Endothelial cell of umbilical vein (primary cell): ENCODE measurements at places on chromosomes 1 and 21. TPM values are rescaled to one million over a fixed set of nuclear protein-coding genes. Genes with fewer than 3 reads are reported as not detected.
A peak's percentile ranks its signal among the peaks of the same experiment; 100 is the strongest.

DNA sequence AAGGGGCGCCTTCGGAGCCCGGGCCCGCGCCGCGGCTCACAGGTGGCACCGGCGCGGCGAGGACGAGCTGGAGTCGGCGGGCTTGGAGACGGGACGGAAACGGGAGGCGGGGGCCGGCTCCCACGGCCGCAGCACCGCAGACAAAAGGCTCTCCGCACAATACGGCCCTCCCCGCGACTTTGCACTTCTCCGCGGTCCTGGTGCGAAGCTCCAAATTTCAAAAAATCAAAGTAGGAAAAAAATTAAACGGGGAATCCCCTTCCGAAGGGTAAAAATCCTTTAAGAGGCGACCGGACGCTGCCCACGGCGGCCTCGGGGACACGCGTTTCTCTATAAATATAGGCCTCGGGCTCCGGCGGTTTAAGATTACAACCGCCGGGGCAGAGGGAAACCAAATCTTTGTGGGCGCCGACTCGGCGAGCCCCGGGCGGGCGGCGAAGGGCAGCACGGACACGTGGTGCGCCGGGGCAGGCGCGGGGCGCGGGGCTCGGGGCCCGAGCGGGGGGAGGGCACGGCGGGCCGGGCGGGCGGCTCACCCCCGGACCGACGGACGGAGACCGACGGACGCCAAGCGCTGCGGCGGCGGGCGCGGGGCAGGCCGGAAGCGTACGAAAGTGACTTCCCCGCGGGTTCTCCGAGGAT lies 453 bp downstream of the PABPC4 start:
- peak overlapping the region; percentile 74 for H3K4me3 ChIP-seq
- DNase-seq, result peak; percentile 26
- peaks cover 27% of the 10 kb centered on the region for H3K4me1 ChIP-seq
- peak overlapping the region; percentile 67 for H3K27ac ChIP-seq

DNA sequence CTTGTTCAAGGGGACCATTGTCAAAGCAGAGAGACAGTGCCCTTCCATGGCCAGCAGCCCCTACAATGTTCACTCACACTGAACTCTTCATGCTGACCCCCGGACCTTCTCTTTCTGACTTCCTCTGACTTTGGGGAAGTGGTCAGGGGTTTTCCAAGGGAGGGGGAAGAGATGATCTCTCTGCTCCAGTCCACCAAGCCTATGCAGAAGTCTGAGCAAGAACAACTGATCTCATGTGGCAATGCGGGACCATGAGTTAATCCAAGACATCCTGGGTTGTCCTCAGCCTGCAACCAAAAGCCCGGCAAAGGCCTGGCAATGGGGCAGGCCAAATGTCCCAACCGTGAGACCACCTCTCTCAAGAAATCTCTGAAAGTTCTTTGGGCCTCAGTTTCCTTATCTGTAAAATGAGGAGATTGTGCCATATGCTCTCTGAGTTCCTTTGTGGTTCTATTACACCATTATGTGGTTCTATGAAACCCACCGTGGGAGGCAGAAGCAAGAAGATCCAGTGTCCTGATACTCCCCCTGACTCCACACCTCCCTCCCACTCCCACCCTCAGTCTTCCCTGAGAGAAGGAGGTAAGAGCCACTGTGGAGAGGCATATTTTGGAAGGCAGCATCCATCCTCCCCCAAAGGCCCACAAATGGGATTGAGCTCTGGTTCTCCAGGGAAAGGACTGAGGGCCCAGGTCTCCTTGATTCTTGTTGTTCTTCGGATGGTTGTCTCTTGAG lies 11.8 kb upstream of the ARHGEF2 start:
- H3K4me3 ChIP-seq, result no peak overlapping the region
- H3K4me1 ChIP-seq, result peaks cover 6% of the 10 kb centered on the region
- no peaks in the 10 kb centered on the region for H3K36me3 ChIP-seq
- DNase-seq, result no peak
- H3K27me3 ChIP-seq, result no peaks in the 10 kb centered on the region
- no peak overlapping the region for H3K27ac ChIP-seq

GRCh38 chr1:80153762-80154161 lies 1147.2 kb upstream of the ADGRL4 start:
- H3K4me1 ChIP-seq, result no peaks in the 10 kb centered on the region
- no peak for DNase-seq
- no peaks in the 10 kb centered on the region for H3K36me3 ChIP-seq
- H3K27ac ChIP-seq, result no peak overlapping the region

DNA sequence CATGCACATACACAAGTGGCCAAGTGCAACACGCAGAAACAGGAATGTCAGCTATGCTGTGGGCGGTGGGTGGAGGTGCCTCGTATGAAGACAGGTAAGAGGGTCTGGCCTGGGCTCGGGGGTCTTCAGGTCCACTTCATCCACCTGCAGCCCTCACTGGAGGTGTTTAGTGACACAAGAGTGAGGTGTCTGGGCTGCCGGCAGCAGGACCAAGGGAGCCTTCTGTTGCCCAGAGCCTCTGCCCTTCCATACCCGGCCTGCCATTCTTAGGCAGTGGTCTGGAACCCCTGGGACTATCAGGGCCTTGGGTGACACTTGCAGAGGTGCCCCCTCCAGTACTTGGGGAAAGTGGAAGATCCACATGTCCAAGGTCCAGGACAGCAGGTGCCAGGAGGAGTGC lies 21.7 kb upstream of the ACTRT2 start:
- no peak overlapping the region for H3K27ac ChIP-seq
- H3K36me3 ChIP-seq, result no peaks in the 10 kb centered on the region
- no peaks in the 10 kb centered on the region for H3K27me3 ChIP-seq
- H3K4me3 ChIP-seq, result no peak overlapping the region
- no peak for DNase-seq

GRCh38 chr21:28731700-28732321 lies 260.9 kb downstream of the LTN1 start:
- no peaks in the 10 kb centered on the region for H3K4me1 ChIP-seq
- DNase-seq, result no peak
- no peak overlapping the region for H3K4me3 ChIP-seq
- no peaks in the 10 kb centered on the region for H3K27me3 ChIP-seq

- H3K4me1 ChIP-seq, result peaks cover 6% of the 10 kb centered on the region
- no peak overlapping the region for H3K4me3 ChIP-seq
- H3K27me3 ChIP-seq, result no peaks in the 10 kb centered on the region
- H3K27ac ChIP-seq, result no peak overlapping the region
Observed at GRCh38 chr1:246726881-246727280, 2.7 kb downstream of the SCCPDH start.

DNA sequence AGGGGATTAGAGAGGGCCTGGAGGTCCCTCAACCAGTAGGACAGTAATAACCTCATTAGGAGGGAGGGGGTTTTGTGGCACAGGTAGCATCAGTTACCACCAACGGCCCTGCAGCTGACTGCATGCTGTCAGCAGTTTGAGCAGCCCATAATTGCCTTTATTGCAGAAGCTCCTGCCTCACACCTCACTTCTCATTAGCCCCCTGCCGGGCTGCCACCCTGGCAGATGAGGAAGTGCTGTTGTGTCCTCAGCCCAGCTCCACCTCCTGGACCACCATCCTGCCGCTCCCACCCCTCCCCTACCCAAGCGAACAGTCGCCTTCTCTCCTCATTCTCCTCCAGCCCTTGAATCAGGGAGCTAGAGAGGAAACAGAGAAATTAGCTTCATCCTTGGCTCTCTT lies 237.4 kb downstream of the LMX1A start:
- no peaks in the 10 kb centered on the region for H3K36me3 ChIP-seq
- H3K4me1 ChIP-seq, result no peaks in the 10 kb centered on the region
- H3K4me3 ChIP-seq, result no peak overlapping the region
- H3K27me3 ChIP-seq, result peaks cover 10% of the 10 kb centered on the region
- DNase-seq, result no peak

GRCh38 chr21:20802631-20803260 lies 195.5 kb upstream of the NCAM2 start:
- H3K27me3 ChIP-seq, result no peaks in the 10 kb centered on the region
- no peaks in the 10 kb centered on the region for H3K4me1 ChIP-seq
- no peak for DNase-seq
- no peak overlapping the region for H3K27ac ChIP-seq

DNA sequence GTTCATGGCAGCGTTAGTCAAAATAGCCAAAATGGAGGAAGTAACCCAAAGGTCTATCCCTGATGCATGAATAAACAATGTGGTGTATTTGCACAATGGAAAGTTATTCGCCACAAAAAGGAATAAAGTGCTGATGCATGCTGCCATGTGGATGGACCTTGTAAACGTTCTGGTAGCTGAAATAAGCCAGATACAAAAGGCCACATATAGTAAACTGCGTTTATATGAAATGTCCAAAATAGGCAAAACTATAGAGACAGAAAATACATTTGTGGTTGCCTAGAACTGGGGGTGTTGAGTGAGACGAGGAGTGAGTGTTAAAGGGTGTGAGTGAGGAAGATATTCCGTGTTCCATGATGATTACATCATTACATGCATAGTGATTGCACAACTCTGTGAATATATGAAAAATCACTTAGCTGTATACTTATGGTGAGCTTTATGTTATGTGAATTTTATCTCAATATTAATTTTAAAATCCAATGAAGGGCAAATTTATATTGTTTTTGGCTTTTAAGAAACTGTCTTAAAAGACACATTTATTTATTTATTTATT lies 321.3 kb downstream of the KIF26B start:
- H3K27ac ChIP-seq, result no peak overlapping the region
- H3K27me3 ChIP-seq, result no peaks in the 10 kb centered on the region
- no peak for DNase-seq
- no peaks in the 10 kb centered on the region for H3K36me3 ChIP-seq
- no peak overlapping the region for H3K4me3 ChIP-seq
- no peaks in the 10 kb centered on the region for H3K4me1 ChIP-seq

DNA sequence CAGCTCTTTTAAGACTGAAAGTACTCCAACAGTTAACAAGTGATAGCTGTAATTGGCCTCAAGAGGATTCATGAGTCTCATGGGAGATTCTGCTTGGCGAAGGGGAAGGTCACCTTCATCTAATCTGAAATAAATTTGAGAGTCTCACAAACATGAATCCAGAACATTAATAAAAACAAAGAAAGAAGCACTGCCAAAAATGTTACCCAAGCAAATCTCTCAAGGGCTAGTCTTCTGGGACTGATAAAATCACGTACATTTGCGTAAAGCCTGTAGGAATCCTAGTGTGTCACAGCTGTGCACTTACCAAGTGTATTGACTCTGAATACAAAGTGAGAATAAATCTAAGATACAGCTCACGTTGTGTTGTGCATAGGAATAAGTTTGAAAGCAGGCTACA lies 21.2 kb upstream of the NUF2 start:
- no peak overlapping the region for H3K4me3 ChIP-seq
- DNase-seq, result no peak
- no peaks in the 10 kb centered on the region for H3K27me3 ChIP-seq
- no peaks in the 10 kb centered on the region for H3K36me3 ChIP-seq

GRCh38 chr21:28554660-28555475 lies 437.8 kb downstream of the LTN1 start:
- H3K36me3 ChIP-seq, result no peaks in the 10 kb centered on the region
- H3K27me3 ChIP-seq, result no peaks in the 10 kb centered on the region
- no peak overlapping the region for H3K27ac ChIP-seq
- DNase-seq, result no peak
- H3K4me3 ChIP-seq, result no peak overlapping the region
- peaks cover 9% of the 10 kb centered on the region for H3K4me1 ChIP-seq

- no peak overlapping the region for H3K4me3 ChIP-seq
- H3K36me3 ChIP-seq, result no peaks in the 10 kb centered on the region
- H3K27me3 ChIP-seq, result no peaks in the 10 kb centered on the region
- peaks cover 7% of the 10 kb centered on the region for H3K4me1 ChIP-seq
- no peak overlapping the region for H3K27ac ChIP-seq
- no peak for DNase-seq
Observed at GRCh38 chr1:210377731-210378333, 49.1 kb downstream of the HHAT start.

GRCh38 chr1:96060621-96061020 lies 661.0 kb upstream of the PTBP2 start:
- no peak overlapping the region for H3K4me3 ChIP-seq
- H3K36me3 ChIP-seq, result no peaks in the 10 kb centered on the region
- DNase-seq, result no peak
- no peaks in the 10 kb centered on the region for H3K27me3 ChIP-seq

DNA sequence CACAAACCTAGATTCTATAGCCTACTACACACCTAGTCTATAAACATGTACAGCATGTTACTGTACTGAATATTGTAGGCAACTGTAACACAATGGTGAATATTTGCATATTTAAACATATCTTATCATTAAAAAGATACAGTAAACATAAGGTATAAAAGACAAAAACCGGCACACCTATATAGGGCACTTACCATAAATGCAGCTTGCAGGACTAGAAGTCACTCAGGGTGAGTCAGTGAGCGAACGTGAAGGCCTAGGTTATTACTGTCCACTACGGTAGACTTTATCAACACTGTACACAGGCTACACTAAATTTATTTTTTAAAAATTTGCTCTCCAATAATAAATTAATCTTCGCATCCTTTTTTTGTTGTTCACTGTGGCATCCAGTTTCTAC lies 13.3 kb downstream of the PSMG1 start:
- peaks cover 13% of the 10 kb centered on the region for H3K36me3 ChIP-seq
- no peak for DNase-seq
- H3K27me3 ChIP-seq, result no peaks in the 10 kb centered on the region

- no peaks in the 10 kb centered on the region for H3K27me3 ChIP-seq
- no peak overlapping the region for H3K27ac ChIP-seq
Observed at GRCh38 chr21:45809421-45809820, 165.9 kb downstream of the PCBP3 start.

- H3K27me3 ChIP-seq, result no peaks in the 10 kb centered on the region
- H3K4me1 ChIP-seq, result peaks cover 12% of the 10 kb centered on the region
- DNase-seq, result no peak
- no peak overlapping the region for H3K4me3 ChIP-seq
- H3K27ac ChIP-seq, result no peak overlapping the region
- no peaks in the 10 kb centered on the region for H3K36me3 ChIP-seq
Observed at GRCh38 chr1:7768583-7768982, 2.5 kb upstream of the VAMP3 start.

- DNase-seq, result peak; percentile 36
- peak overlapping the region; percentile 45 for H3K27ac ChIP-seq
- H3K36me3 ChIP-seq, result peaks cover 12% of the 10 kb centered on the region
- no peak overlapping the region for H3K4me3 ChIP-seq
Observed at GRCh38 chr1:32775640-32776337, 41.4 kb downstream of the YARS1 start.

DNA sequence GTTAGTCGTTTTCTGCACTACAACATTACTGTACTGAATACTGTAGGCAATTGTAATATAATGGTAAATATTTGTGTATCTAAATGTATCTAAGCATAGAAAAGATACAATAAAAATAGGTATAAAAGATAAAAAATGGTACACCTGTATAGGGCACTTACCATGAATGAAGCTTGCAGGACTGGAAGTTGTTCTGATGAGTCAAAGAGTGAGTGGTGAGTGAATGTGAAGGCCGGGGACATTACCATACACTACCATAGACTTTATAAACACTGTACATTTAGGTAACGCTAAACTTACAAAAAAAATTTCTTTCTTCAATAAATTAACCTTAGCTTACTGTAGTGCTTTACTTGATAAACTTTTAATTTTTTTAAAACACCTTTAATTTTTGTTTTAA lies 13.5 kb downstream of the OSBPL9 start:
- H3K4me3 ChIP-seq, result no peak overlapping the region
- H3K4me1 ChIP-seq, result no peaks in the 10 kb centered on the region
- H3K36me3 ChIP-seq, result no peaks in the 10 kb centered on the region
- H3K27ac ChIP-seq, result no peak overlapping the region
- no peaks in the 10 kb centered on the region for H3K27me3 ChIP-seq
- no peak for DNase-seq

- H3K27me3 ChIP-seq, result no peaks in the 10 kb centered on the region
- no peaks in the 10 kb centered on the region for H3K4me1 ChIP-seq
- no peak overlapping the region for H3K4me3 ChIP-seq
Observed at GRCh38 chr1:160800645-160801408, 4.9 kb downstream of the LY9 start.

- H3K4me1 ChIP-seq, result peaks cover 6% of the 10 kb centered on the region
- H3K4me3 ChIP-seq, result peak overlapping the region; percentile 64
Observed at GRCh38 chr1:66300972-66301451, 232.9 kb upstream of the SGIP1 start.

Gene HHAT
- 4.3 TPM in 2 replicates for polyA plus RNA-seq

Gene CR1L
- polyA plus RNA-seq, result not detected in 2 replicates

Gene OR10Z1
- polyA plus RNA-seq, result not detected in 2 replicates

Gene LRRN2
- polyA plus RNA-seq, result not detected in 2 replicates

Gene CHI3L2
- polyA plus RNA-seq, result not detected in 2 replicates

Gene ZRANB2
- 18.9 and 23.6 TPM in 2 replicates for polyA plus RNA-seq
